ENCODE measurements at places on chromosomes 3 and 15. TPM values are rescaled to one million over a fixed set of nuclear protein-coding genes. Genes with fewer than 3 reads are reported as not detected.

FGF12 gene
- 1.6 TPM for total RNA-seq

SNTN gene
- not detected for total RNA-seq

CAMP gene
- total RNA-seq: 0.25 TPM

GRCh38 chr3:130621824-130622223 lies 104.8 kb downstream of the COL6A6 start:
- DNase-seq: no peak

- no peak for DNase-seq
These were observed 43.7 kb downstream of the PCSK6 start for GRCh38 chr15:101445562-101446517.

Data from renal cortical epithelial cell (primary cell).